ENCODE measurements at places on chromosomes 5 and 9. TPM values are rescaled to one million over a fixed set of nuclear protein-coding genes. Genes with fewer than 3 reads are reported as not detected.
A peak's percentile ranks its signal among the peaks of the same experiment; 100 is the strongest.

The SLC27A6 gene
- not detected for total RNA-seq

The UGT3A1 gene
- total RNA-seq = not detected

DNA sequence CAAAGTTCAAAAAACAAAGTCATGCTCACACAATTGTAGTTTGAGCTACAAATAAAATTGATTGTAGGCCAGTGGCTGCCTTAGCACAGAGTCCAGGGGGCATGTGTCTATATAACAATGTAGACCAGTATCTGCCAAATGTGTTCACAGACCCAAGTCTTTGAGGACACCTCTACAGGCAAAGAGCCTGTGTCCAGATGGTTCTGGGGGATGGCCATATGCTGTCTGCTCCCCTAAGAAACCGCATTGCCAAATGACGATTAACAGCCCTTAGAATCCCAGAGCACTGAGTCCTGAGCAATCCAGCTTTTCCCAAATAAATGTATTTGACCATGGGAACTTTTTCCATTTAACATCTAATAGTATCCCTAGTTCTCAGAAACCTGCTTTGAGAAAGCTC, 169.6 kb downstream of the ADCY2 start:
- no peaks in the 10 kb centered on the region for H3K36me3 ChIP-seq
- H3K4me1 ChIP-seq = peaks cover 16% of the 10 kb centered on the region
- H3K27ac ChIP-seq = no peak overlapping the region
- no peaks in the 10 kb centered on the region for H3K27me3 ChIP-seq
- H3K4me3 ChIP-seq = no peak overlapping the region

The BTNL8 gene
- not detected for total RNA-seq

DNA sequence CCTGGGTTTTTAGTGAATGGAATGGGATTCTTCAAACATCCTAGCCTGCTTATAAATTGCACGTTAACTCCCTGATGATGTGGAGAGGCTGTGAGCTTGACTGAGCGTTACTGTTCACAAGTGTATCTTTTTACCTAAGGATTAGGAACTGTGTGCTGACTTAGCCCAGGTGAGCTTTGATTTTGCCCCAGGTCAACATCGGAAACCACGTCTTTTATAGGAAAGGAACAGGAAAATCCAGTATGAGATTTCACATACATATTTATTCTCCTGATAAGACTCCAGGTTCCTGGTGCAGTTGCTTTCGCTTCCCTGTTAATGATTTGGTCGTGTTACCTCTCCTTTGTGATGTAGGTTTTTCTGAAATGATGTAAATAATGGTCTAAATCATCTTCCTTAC, 103.2 kb upstream of the BASP1 start:
- H3K27me3 ChIP-seq = no peaks in the 10 kb centered on the region
- peaks cover 57% of the 10 kb centered on the region for H3K4me1 ChIP-seq
- no peaks in the 10 kb centered on the region for H3K36me3 ChIP-seq
- H3K4me3 ChIP-seq = no peak overlapping the region
- H3K27ac ChIP-seq = no peak overlapping the region

GRCh38 chr9:116153765-116154333, at the start of gene PAPPA:
Gene PAPPA, plus strand, starts transcription at chr9:116153791. Its CDS starts 382 bp downstream, at chr9:116154173.
- H3K4me1 ChIP-seq = peaks cover 42% of the 10 kb centered on the region
- no peak within 1 kb of the TSS for H3K27ac ChIP-seq
- peak within 1 kb of the TSS; percentile 83 for H3K4me3 ChIP-seq
- peaks cover 85% of the 10 kb centered on the region for H3K27me3 ChIP-seq
- H3K36me3 ChIP-seq = no peaks in the 10 kb centered on the region
- DNase-seq = no peak

DNA sequence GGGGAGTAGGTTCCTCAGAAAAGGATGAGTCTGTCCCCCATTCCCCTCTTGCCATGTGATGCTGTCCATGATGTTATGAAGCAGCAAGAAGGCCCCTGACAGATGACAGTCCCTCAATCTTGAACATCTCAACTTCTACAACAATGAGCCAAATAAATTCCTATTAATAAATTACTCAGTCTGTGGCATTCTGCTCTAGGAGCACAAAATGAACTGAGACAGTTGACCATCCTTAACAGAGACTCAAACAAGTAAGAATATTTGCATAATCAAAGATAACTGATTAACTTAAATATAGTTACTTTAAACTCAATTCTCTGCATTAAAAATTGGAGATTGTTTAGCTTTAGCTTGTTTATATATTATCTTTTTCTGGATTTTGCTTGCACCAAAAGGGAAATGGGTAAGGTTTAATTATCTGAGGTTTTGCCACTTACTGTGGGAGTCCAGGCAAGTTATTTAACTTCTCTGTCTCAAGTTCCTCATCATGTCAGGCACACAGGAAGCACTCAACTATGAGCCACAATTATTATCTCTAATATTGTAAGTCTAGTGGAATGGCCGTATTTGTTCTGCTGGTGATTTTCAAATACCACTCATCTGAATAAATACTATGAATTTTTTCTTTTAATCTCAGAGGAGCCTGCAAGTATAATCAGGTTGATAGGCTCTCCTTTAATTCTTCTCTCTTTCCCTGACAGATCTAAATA, 162.9 kb downstream of the TSSK1B start:
- peaks cover 41% of the 10 kb centered on the region for H3K4me1 ChIP-seq
- DNase-seq = no peak
- H3K27ac ChIP-seq = no peak overlapping the region
- no peaks in the 10 kb centered on the region for H3K27me3 ChIP-seq

- H3K4me1 ChIP-seq = no peaks in the 10 kb centered on the region
- no peak overlapping the region for H3K27ac ChIP-seq
- no peaks in the 10 kb centered on the region for H3K36me3 ChIP-seq
- no peak for DNase-seq
- H3K4me3 ChIP-seq = no peak overlapping the region
- H3K27me3 ChIP-seq = no peaks in the 10 kb centered on the region
Observed at GRCh38 chr5:99621772-99622681, 693.2 kb upstream of the CHD1 start.

- H3K36me3 ChIP-seq = no peaks in the 10 kb centered on the region
- no peak overlapping the region for H3K27ac ChIP-seq
- no peak overlapping the region for H3K4me3 ChIP-seq
- no peaks in the 10 kb centered on the region for H3K27me3 ChIP-seq
- no peaks in the 10 kb centered on the region for H3K4me1 ChIP-seq
- no peak for DNase-seq
Observed at GRCh38 chr9:87223392-87224246, 274.0 kb upstream of the DAPK1 start.

DNA sequence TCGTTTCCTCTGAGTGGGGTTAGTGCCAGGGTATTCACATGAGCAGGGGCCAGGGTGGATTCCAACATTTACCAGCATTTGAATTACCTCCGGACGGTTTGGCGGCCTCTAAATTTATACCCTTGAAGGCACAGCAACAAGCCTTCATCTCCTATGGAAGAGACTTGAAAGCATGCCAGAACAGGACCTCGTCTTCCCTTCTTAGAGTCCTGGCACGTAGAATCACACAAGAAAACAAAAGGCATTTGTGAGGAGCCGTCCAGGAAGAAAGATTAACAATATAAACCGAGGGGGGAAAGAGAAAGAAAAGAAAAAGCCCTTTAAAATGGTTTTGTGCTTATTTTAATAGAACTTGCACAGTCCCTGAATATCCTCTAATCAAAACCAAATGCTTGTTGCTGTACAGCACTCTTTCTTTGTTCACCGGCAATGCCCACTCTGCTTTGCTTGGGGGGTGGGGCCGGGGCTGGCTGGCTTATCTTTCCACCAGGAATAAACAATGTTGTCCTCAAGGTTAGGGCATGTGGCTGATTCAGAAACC, 575.8 kb upstream of the ZNF462 start:
- H3K36me3 ChIP-seq = peaks cover 3% of the 10 kb centered on the region
- H3K27me3 ChIP-seq = no peaks in the 10 kb centered on the region
- peak overlapping the region; percentile 32 for H3K4me3 ChIP-seq
- DNase-seq = no peak

GRCh38 chr5:141692919-141693725, 11.1 kb upstream of the ARAP3 start:
- H3K36me3 ChIP-seq = no peaks in the 10 kb centered on the region
- H3K4me1 ChIP-seq = peaks cover 31% of the 10 kb centered on the region
- no peak for DNase-seq

The INSL4 gene
- total RNA-seq = not detected

All from neural crest cell (in vitro differentiated cells).